Ecto neural progenitor cell (in vitro differentiated cells): ENCODE measurements at places on chromosomes 3 and 15.

GRCh38 chr15:81321667-81322066, 2.3 kb downstream of the STARD5 start:
- DNase-seq: no peak

- no peak for DNase-seq
These were observed 27.5 kb downstream of the ANXA2 start for GRCh38 chr15:60370105-60370868.

DNA sequence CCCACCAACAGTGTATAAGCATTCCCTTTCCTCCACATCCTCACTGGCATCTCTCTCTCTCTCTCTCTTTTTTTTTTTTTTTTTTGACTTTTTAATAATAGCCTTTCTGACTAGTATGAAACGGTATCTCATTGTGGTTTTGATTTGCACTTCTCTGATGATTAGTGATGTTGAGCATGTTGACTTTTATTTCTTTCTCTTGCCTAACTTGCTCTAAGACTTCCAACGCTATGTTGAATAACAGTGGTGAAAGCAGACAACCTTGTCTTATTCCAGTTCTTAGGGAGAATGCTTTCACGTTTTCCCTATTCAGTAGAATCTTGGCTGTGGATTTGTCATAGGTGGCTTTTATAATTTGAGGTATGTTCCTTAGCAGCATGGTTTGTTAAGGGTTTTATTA, 249.4 kb upstream of the MDFIC2 start:
- no peak for DNase-seq

DNA sequence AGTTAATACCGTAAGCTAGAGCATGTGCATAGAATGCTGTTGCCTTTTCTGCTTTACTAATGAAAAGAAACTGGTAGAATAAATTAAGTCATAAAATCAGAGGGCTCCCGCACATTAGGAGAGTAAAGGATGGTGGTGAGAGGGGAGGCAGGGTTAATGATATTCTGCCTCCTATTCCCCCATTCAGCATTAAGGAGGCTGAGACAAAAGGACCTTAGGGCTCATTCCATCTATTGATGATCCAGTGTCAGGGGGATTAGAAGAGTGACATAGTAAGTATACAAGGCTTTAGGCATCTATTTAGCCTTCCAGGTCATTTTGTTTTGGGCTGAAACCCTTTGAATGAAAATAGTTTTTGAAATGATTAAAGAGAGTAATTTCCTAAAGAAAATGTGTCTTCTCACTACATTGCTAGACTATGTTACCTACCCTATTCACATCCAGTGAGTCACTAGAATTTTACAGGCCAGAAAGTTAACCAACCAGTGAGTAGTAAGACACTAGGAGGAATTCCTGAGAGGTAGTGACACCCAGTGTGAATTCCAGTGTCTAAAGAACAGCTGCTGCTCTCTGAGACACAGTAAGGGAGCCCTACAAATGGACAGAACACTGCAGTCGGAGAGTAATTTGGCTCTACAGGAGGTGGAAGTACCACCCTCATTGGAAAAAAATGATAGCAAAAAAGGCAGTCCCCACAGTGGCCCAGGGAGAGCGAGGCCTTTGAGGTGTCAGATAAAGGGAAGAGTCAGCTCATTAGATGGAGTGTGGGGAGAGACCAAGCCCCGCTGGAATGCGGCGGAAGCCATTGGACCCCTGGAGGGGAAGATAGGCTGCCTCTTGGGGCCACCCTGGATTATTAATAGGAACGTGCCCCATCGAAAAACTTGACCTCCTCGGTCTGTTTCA, 67.6 kb downstream of the TUSC7 start:
- no peak for DNase-seq

GRCh38 chr15:92747047-92747446, 91.5 kb upstream of the FAM174B start:
- no peak for DNase-seq

GRCh38 chr3:143820466-143821221, 27.6 kb downstream of the SLC9A9 start:
- no peak for DNase-seq

DNA sequence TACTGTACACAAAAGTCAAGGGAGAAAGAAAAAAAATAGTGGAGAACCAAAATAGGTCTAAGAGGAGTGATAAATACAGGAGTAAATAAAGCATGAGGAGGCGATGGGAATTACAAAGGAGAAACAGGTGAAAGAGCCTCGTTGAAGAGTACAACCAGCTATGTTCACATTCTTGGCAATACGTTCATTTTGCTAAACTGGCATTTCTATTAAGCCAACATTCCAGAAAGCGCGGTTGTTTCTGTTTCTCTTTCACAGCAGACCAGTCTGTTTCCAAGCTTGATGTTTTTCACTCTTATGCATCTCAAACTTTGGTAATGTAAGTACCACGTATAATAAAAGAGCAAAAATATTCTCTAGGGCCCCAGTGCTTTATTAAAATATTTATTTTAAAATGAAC, 74.5 kb downstream of the NSUN3 start:
- DNase-seq: no peak

- no peak for DNase-seq
These were observed 133.0 kb downstream of the ASB7 start for GRCh38 chr15:100735129-100736053.

DNA sequence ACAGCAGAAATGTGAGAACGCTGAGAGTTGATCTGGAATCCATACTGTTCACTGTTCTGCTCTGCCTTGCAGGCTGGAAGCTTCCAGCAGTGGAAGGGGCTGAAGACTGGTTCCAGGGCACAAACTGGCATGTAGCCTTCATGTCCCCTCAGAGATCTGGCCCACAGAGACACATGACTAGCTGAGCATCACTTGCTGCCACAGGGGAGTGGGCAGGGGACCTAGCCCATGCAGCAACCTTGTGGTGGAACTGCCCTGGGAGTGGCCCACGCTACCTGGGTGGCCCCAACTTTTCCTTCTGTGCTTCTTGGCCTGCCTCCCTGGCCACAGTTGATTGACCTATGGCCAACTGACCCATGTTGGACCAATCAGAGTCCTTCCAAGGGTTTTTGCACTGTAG, 98.1 kb downstream of the TPRA1 start:
- DNase-seq: no peak

- no peak for DNase-seq
These were observed 39.4 kb upstream of the WNT5A start for GRCh38 chr3:55526332-55527030.

- DNase-seq: no peak
These were observed 141.4 kb downstream of the PEX5L start for GRCh38 chr3:179895330-179895729.

DNA sequence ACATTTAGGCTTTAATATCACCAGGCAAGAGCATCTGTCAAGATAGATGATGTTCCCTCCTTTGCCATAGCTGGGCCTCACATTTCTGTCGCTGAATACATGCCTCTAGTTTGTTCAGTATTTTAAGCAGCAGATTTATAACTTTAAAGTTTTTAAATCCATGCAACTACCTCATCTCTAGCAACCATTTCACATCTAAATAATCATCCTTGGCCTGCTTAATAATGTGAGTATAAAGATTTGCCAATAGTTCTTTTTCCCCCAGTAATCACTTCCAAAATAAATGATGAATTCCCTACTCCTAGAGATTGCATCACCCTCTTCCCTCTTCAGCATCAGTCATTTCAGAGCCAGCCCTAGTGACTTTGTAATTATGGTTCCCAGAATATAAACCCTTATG, 36.2 kb upstream of the FILIP1L start:
- DNase-seq: no peak

- no peak for DNase-seq
These were observed 161.7 kb upstream of the ZNF385D start for GRCh38 chr3:21912711-21913110.

GRCh38 chr3:63478990-63479660, 173.3 kb upstream of the SNTN start:
- no peak for DNase-seq

DNA sequence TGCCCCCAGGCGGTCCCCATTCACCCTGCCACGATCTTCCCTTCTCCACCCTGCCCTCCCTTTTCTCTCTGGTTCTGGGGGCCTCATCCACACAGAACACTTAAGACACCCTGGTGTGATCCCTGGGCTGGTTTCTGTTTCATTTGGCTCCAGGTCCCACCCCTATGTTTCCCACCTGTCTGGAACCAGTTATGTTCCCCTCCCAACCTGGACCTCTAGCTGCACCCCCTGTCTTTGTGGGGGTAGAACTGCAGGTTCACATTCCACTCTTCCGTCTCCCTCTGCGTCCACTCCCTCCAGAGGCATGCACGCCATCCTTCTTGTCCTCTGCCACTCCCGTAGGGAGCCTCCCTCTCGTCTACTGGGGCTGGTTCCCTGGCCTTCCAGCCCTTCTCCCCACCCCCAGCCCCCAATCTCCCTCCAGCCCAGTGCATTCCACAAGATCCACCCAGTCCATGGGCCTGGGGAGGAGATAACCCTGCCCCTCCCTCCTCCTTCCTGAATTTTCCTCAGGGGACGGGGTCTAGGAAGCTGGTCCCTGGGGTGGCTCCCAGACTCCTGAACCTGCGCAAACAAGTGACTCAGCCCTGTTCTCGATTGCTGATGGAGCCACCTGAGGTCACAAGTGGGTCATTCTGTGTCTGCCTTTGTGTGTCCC, 73.8 kb downstream of the ABTB1 start:
- DNase-seq: no peak

DNA sequence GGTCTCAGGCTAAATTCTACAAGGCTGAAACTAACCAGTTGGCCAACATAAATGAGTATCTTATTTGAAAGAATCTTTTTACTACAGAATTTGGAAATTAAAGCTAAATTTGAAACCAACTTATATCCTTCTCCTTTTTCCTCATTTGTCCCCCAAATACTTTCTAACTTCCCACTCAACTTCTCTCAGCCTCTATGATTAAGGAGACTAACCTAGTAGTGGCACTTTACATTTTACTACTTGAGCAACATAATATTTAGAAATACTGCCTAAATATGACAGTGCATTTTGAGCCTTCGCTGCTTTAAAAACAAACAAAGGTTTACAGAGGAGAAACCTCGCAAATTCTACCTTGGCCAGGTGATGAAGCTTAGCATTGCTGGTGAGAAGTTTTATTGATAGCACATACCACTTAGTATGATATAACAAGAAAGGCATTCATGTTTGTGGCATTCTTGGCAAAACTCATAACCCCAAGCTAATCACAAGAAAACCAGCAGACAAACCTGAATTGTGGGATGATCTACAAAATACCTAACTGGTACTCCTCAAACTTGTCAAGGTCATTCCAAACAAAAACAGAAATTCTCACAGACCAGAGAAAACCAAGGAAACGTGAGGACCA, 432.1 kb upstream of the CFAP20DC start:
- DNase-seq: no peak

- DNase-seq: no peak
These were observed 125.1 kb upstream of the ZBTB20 start for GRCh38 chr3:115272036-115272824.

DNA sequence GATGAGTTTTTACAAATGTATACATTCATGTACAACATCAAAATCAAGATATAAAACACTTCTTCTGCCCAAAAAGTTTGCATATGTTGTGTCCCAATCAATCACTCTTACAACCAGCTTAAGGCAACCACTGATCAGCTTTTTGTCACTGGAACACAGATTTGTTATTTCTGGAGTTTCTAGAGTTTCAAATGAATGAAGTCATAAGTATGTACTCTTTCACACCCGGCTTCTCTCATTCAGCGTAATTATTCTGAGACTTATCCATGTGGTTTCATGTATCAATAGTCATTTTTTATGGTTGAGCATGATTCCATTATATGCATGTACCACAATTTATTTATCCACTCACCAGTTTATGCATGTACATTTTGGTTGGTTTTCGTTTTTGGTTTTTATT, 53.0 kb upstream of the CORO2B start:
- no peak for DNase-seq

GRCh38 chr3:43180027-43180426, 74.1 kb upstream of the POMGNT2 start:
- DNase-seq: no peak

GRCh38 chr3:126266291-126266840, 86.0 kb upstream of the ALDH1L1 start:
- peak; percentile 64 for DNase-seq

- no peak for DNase-seq
These were observed 17.3 kb downstream of the RYR3 start for GRCh38 chr15:33328106-33328505.

DNA sequence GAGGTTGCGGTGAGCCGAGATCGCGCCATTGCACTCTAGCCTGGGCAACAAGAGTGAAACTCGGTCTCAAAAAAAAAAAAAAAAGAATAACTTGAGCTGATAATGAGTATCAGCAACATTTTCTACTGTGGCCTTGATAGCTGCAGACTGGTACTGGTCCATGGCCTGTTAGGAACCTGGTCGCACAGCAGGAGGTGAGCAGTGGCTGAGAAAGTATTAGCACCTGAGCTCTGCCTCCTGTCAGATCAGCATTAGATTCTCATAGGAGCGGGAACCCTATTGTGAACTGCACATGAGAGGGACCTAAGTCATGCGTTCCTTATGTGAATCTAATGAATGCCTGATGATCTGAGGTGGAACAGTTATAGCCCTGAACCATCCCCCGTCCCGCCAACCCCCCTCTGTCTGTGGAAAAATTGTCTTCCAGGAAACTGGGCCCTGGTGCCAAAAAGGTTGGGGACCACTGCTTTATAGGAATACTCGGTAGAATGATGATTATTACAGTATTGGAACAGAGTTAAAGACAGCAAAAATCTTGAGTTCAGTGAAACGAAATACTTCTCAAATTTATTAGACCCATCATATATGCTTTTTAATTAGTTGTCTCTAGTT, 126.0 kb downstream of the ZNF609 start:
- no peak for DNase-seq

DNA sequence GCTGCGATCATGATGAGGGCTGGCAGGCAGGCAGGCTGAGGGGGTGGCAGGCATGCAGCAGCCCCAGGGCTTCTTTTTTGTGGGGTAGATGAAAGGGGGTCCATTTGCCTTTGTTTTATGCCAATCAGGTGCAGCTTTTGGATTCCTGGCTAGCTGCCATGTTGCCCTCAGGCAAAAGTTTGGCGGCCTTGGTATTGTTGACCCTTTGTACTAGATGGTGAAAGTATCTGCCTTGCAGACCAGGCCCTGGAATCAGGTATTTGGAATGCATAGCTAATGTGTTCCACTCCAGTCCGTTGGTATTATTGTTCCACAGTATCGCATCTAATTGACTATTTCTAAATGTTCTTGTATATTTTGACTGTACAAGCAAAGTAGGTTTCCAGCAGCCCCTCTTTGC, 35.0 kb downstream of the EEFSEC start:
- DNase-seq: no peak

- DNase-seq: no peak
These were observed 15.6 kb downstream of the ARRDC4 start for GRCh38 chr15:97976129-97976528.

- no peak for DNase-seq
These were observed 474 bp downstream of the ATP2C1 start for GRCh38 chr3:130894130-130894985.

- no peak for DNase-seq
These were observed 9.6 kb downstream of the VGLL4 start for GRCh38 chr3:11634081-11634635.

GRCh38 chr3:151580591-151580990, 119.7 kb upstream of the IGSF10 start:
- DNase-seq: no peak

- DNase-seq: no peak
These were observed 292.7 kb downstream of the UACA start for GRCh38 chr15:70470556-70471191.
